Smooth muscle cell of the pulmonary artery (primary cell): ENCODE measurements at places on chromosomes 3 and 15. TPM values are rescaled to one million over a fixed set of nuclear protein-coding genes. Genes with fewer than 3 reads are reported as not detected.

AVEN gene
- total RNA-seq: 22.1 and 37.6 TPM in 2 replicates

RLBP1 gene
- total RNA-seq: not detected in 2 replicates

CLRN1 gene
- total RNA-seq: not detected in 2 replicates

FRMD5 gene
- total RNA-seq: 10.0 and 30.2 TPM in 2 replicates

FGF7 gene
- 157 and 355 TPM in 2 replicates for total RNA-seq
